Progenitor cell of endocrine pancreas (in vitro differentiated cells): ENCODE measurements at places on chromosomes 6 and 20. TPM values are rescaled to one million over a fixed set of nuclear protein-coding genes. Genes with fewer than 3 reads are reported as not detected.

Gene EYA4
- 0.33 and 0.41 TPM in 2 replicates for total RNA-seq

Gene SAPCD1
- total RNA-seq: 8.6 and 11.9 TPM in 2 replicates

Gene HLA-DQA2
- total RNA-seq: 0.44 and 0.79 TPM in 2 replicates

Gene CLDN20
- total RNA-seq: not detected in 2 replicates

Gene KCNK5
- 2.0 and 2.3 TPM in 2 replicates for total RNA-seq

Gene CASS4
- 0.09 and 0.26 TPM in 2 replicates for total RNA-seq

Gene ANKRD66
- not detected in 2 replicates for total RNA-seq

Gene CHRNA4
- total RNA-seq: 0.43 and 0.44 TPM in 2 replicates

Gene PBOV1
- total RNA-seq: not detected in 2 replicates

Gene GNAS
- total RNA-seq: 1,570 and 1,613 TPM in 2 replicates

Gene ZFP64
- 25.2 and 26.9 TPM in 2 replicates for total RNA-seq

Gene PACSIN1
- total RNA-seq: 0.72 and 0.89 TPM in 2 replicates

Gene TINAG
- total RNA-seq: not detected in 2 replicates

Gene SEMG1
- not detected in 2 replicates for total RNA-seq

Gene C20orf204
- 3.3 and 3.4 TPM in 2 replicates for total RNA-seq

Gene RRBP1
- 222 and 242 TPM in 2 replicates for total RNA-seq

Gene MLIP
- 1.3 TPM in 1 of 2 replicates, not detected in the other for total RNA-seq

Gene ME1
- 7.9 and 9.5 TPM in 2 replicates for total RNA-seq

Gene HTR1E
- total RNA-seq: 0.13 TPM in 1 of 2 replicates, not detected in the other

Gene PHF1
- total RNA-seq: 58.1 and 58.4 TPM in 2 replicates

Gene PRR18
- total RNA-seq: 0.60 and 0.93 TPM in 2 replicates

Gene NRSN2
- total RNA-seq: 28.9 and 33.0 TPM in 2 replicates

Gene ZNF311
- total RNA-seq: 0.91 and 1.4 TPM in 2 replicates

Gene COL21A1
- 16.8 and 20.5 TPM in 2 replicates for total RNA-seq

Gene CST2
- not detected in 2 replicates for total RNA-seq

Gene GABRR1
- total RNA-seq: not detected in 2 replicates

Gene OXT
- total RNA-seq: not detected in 2 replicates

Gene TGM2
- total RNA-seq: 0.72 and 1.3 TPM in 2 replicates

Gene MUC21
- not detected in 2 replicates for total RNA-seq

Gene RSPO3
- total RNA-seq: 0.36 and 0.43 TPM in 2 replicates

Gene PPARD
- 13.9 and 14.0 TPM in 2 replicates for total RNA-seq

Gene CENPW
- 22.5 and 26.9 TPM in 2 replicates for total RNA-seq

Gene CTCFL
- total RNA-seq: not detected in 2 replicates

Gene C6orf47
- total RNA-seq: 23.6 and 24.1 TPM in 2 replicates

Gene SYCP2L
- 11.8 and 16.8 TPM in 2 replicates for total RNA-seq

Gene IER3
- 22.1 and 23.2 TPM in 2 replicates for total RNA-seq

Gene ZC3H12D
- total RNA-seq: 0.48 and 0.71 TPM in 2 replicates

Gene IMPG1
- total RNA-seq: not detected in 2 replicates

Gene EDN1
- total RNA-seq: 2.0 and 2.6 TPM in 2 replicates

Gene TBX18
- total RNA-seq: 1.3 and 1.8 TPM in 2 replicates

Gene AHI1
- 34.5 and 38.3 TPM in 2 replicates for total RNA-seq

Gene OPN5
- 0.09 TPM in 1 of 2 replicates, not detected in the other for total RNA-seq

Gene C20orf141
- not detected in 2 replicates for total RNA-seq

Gene C6orf58
- not detected in 2 replicates for total RNA-seq

Gene TOX2
- 2.5 and 2.8 TPM in 2 replicates for total RNA-seq
